Smooth muscle cell of the brain vasculature (primary cell): ENCODE measurements at places on chromosomes 1 and 21.

- no peak for DNase-seq
Measured at GRCh38 chr1:203299169-203299568, 6.2 kb upstream of the BTG2 start.

DNA sequence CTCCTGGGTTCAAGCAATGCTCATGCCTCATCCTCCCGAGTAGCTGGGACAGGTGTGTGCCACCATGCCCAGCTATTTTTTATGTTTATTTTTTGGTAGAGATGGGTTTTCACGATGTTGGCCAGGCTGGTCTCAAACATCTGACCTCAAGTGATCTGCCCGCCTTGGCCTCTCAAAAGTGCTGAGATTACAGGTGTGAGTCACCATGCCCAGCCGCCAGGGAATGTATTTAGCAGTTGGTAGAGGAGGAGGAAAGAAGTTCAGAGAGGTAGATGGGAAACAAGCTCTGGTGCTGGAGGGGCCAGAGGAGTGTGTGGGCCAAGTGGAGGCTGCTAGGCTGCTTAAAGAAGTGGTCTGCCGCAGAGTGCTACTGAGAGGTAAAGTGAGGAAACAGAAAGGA is 6.0 kb downstream of the DOP1B start:
- DNase-seq = no peak

DNA sequence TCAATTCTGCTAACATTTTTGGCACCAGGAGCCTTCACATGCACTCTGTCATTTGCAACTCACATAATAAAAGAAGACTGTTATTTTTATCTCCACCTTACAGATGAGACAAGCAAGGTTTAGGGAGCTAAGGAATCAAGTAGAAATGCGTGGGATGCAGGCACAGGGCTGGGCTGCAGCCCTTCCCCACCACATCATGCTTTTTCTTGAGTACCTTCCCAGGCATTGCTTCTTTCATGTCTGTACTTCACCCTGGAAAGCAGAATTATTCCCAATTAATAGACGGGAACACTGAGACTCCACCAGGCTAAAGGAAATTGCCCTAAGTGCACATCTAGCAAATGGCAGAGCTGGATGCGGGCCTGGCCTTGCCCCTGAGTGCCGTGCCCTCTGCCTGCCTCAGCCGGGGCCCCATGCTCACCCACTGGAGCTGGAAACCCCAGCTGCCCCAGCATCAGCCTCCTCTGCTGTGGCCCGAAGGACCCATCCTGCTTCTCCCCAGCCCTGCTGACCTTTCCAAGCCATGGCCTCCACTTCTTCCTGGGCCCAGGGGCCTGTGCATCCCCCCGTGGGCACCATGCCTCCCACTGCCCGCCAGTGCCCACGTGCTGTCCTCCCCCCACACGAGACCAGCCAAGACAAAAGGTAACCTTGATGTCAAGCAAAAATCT is 257.5 kb downstream of the TOMM20 start:
- DNase-seq = no peak

DNA sequence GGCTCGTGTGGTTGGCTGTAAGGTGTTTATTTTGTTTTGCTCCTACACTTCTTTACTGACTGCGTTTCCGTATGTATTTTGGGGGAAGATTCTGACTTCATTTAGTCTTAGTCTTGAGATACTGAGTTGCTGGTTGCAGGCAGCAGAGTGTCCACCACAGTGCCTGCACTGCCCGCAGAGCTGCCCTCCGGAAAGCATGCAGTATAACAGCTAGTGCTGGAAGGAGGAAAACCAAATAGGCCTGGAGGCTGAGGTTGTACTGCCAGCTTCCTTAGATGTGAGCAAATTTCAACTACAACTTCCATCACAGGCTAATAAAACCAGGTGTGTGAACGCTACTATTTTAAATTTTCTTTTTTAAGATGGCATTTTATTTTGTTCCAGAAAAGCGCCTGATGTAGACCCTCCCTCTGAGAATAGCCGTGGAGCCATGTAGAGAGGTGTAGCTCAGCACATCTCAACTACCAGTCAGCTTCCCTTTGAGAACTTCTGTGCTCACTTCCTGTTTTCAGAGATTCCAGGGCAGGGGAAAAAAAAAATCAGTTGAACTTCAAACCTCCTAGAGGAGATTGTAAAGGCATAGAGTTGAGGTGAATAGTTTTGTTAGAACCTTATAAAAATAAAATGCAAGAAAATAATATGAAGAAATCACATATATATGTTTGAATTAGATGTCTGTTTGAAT is 17.6 kb downstream of the LMO4 start:
- DNase-seq = no peak

GRCh38 chr1:243253926-243254232 is 1.2 kb downstream of the CEP170 start:
- no peak for DNase-seq

- no peak for DNase-seq
Measured at GRCh38 chr1:109542657-109543056, 3.0 kb downstream of the GPR61 start.

GRCh38 chr1:8925406-8925805 is 20.3 kb upstream of the CA6 start:
- no peak for DNase-seq

- DNase-seq = peak; percentile 58
Measured at GRCh38 chr1:52726265-52727113, at the start of gene ZYG11B. TSS of gene ZYG11B (plus strand) at chr1:52726453. CDS start at chr1:52726654, 201 bp downstream.

GRCh38 chr1:54887665-54888071 is 673 bp upstream of the DHCR24 start:
- DNase-seq = no peak

- DNase-seq = peak; percentile 75
Measured at GRCh38 chr1:26697978-26698849, 2.4 kb downstream of the ARID1A start.

- no peak for DNase-seq
Measured at GRCh38 chr1:27597516-27598294, 6.2 kb downstream of the AHDC1 start.

GRCh38 chr1:41246568-41246967 is 4.5 kb upstream of the SCMH1 start:
- no peak for DNase-seq

GRCh38 chr1:222416001-222416791 is 131.7 kb downstream of the HHIPL2 start:
- DNase-seq = no peak

DNA sequence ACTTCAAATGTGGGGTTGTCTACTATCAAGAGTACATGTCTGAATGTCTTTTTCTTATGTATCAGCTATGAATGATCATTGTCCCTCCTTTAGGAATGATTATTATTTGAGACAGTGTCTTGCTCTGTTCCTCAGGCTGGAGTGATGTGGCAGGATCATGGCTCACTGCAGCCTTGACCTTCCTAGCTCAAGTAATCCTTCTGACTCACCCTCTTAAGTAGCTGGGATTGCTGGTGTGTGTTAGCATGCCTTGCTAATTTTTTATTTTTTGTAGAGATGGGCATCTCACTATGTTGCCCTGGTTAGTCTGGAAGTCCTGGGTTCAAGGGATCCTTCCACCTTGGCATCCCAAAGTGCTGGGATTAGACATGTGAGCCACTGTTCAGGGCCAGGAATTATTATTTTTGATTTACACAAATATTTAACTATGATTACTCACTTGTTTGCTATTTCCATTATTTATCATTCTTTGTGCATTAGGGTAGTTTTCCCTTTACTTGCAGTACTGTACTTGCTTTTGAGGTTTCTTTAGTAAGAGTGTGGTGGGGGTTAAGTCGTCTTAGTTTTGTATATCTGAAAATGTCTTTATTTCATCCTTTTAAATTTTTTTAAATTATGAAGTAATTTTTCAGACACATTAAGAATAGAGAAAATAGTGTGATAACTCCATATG is 12.8 kb downstream of the S100A7 start:
- DNase-seq = no peak

DNA sequence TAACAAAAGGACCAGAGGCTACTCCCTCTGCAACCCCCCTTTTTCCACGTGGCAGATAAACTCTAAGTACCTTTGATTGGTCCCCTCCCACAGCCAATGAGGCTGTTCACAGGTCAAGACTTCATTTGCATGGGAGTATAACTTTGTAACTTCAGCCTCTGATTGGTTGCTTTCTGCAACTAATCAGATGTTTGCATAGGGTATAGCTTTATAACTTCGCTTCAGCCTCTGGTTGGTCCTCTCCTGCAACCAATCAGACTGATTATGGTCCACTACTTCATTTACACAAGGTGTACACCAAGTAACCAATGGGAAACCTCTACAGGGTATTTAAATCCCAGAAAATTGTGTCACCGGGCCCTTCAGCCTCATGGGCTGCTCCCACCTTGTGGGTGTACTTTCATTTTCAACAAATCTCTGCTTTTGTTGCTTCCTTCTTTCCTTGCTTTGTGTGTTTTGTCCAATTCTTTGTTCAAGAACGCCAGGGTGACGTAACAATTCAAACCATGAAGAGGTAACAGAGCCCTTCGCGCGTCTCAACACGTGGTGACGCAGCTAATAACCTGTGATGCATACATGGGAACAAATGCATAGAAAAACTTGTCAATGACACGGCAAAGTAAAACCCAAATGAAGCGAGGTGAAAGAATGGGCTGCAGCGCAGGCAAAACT is 47.2 kb downstream of the VPS26C start:
- no peak for DNase-seq

- DNase-seq = no peak
Measured at GRCh38 chr1:112788561-112788960, 73.4 kb upstream of the PPM1J start.

- DNase-seq = no peak
Measured at GRCh38 chr1:197680311-197680710, 95.0 kb downstream of the DENND1B start.

DNA sequence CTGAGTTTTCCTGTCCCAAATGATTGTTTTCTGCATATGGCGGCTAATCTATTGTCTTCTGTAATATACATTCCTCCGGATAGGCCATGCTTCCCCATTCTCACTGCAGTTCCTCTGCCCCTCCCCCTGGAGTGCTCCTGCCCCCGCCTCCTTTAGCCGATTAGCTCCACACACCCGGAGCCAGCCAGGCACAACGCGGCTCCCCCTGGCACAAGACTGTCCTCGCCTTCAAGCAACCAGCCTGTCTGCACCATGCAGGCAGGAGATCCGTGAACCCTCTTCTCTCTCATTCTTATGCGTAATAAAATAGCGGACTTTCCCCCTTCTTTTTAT is 18.0 kb downstream of the SERTAD4 start:
- no peak for DNase-seq

- DNase-seq = no peak
Measured at GRCh38 chr1:9009438-9010370, 16.5 kb downstream of the SLC2A7 start.

GRCh38 chr1:243345205-243345604 is 89.4 kb downstream of the SDCCAG8 start:
- no peak for DNase-seq

DNA sequence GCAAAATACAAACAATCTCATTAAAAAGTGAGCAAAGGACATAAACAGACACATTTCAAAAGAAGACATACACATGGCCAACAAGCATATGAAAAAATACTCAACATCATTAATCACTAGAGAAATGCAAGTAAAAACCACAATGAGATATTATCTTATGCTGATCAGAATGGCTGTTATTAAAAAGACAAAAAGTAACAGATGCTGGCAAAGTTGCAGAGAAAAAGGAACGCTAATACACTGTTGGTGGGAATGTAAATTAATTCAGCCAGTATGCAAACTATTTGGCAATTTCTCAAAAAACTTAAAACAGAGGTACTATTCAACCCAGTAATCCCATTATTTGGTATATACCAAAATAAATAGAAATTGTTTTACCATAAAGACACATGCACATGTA is 32.2 kb upstream of the TNFSF18 start:
- no peak for DNase-seq

- DNase-seq = no peak
Measured at GRCh38 chr1:42949312-42950115, 9.2 kb downstream of the SLC2A1 start.

DNA sequence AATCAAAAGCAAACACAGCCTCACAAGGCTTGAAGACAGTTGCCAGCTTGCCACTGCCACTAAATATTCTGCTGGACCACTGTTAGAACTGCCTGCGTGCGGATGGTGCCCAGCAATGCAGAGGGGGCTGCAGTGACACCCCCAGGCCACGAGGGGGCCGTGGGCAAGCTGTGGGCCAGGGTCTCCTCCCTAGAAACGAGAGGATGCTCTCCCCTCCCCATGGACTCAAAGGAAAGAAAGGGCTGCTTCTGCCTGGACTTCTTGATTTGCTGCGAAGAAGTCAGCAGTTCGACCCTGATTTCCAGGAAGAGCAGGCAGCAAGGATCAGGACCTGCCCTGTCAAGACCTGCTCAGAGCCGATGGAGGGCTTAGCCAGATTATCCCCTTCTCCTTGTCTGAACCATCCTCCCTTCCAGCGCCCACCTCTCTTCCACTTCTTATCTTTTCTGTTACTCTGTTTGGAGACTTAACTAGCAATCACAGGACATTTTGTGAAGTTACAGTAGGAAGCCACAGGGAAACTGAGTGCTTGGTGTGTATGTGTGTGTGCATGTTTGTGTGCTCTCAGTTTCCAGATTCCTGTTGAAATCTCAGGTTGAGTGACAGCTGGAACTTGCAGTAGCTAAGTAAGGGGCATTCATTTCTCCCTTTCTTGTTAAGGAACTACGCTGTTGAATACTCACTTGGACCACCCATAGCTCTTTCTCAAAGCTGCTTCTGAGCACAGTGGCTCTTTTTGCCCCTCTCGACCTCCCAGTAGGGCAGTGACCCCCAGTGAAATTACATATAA is 2.7 kb downstream of the MAN1C1 start:
- DNase-seq = no peak
